ENCODE measurements at places on chromosomes 16 and 17.

DNA sequence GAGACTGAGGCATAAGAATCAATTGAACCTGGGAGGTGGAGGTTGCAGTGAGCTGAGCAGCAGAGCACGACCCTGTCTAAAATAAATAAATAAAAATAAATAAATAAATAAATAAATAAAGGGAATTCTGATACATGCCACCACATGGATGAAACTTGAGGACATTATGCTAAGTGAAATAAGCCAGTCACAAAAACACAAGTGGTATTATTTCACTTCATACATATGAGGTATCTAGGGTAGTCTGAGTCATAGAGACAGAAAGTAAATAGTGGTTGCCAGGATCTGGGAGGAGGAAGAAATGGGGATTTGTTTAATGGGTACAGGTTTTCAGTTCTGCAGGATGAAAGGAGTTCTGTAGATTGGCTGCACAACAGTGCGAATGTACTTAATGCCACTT lies 16.3 kb downstream of the PIPOX start:
- peak; percentile 53 for DNase-seq

- DNase-seq = peak; percentile 100
Observed at GRCh38 chr17:81119223-81120148, 45.8 kb upstream of the PVALEF start.

GRCh38 chr16:79077346-79077745 lies 523.2 kb downstream of the MAF start:
- DNase-seq = no peak

GRCh38 chr17:21061158-21061835 lies 18.5 kb upstream of the USP22 start:
- no peak for DNase-seq

GRCh38 chr17:75983501-75984181 lies 4.6 kb downstream of the TEN1 start:
- no peak for DNase-seq

DNA sequence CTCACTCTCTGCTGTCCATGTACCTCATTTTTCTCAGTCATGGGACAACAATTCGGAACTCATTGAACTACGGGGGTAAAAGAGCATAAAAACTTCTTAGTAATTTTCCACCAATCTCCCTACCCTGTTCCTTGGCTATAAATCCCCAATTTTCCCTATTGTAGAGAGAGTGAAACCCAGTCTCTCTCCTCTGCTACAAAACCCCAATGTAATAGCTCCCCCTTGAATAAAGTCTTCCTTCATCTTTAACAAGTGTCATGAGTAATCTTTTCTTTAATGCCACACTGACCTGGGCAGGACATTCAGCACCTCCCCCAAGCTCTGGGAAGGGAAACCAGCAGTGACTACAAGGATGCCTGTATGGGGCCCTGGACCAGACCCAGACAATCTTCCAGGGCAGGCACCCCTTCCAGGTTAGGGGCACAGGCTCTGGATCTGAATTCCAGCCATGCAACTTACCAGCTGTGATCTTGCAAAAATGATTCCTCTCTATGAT lies 10.2 kb upstream of the EIF1 start:
- peak; percentile 76 for DNase-seq

GRCh38 chr17:39591958-39592954 lies 15.5 kb downstream of the NEUROD2 start:
- peak; percentile 64 for DNase-seq

GRCh38 chr17:63932721-63933120 lies 590 bp upstream of the CD79B start:
- DNase-seq = no peak

- DNase-seq = no peak
Observed at GRCh38 chr17:17128476-17129075, 77.6 kb downstream of the PLD6 start.

- no peak for DNase-seq
Observed at GRCh38 chr16:11752856-11753255, 10.2 kb upstream of the TXNDC11 start.

DNA sequence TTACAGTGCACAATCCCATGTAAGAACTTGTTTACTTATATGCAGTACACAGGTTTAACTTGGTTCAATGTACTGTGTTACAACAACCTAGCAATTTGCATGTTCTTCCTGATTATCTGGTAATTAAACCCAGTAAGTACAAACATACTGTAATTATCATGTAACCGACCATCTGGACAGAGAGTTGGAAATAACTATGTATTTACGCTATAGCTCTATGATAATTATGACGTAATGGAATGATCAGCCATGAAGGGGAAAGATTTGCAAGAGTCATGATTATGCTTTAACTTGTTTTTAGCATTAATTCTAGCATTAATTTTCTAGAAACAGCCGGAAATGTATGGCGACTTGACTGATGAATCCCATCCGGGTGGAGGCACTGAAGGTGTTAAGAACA lies 74.8 kb upstream of the SALL1 start:
- no peak for DNase-seq

- no peak for DNase-seq
Observed at GRCh38 chr17:57490111-57490845, 234.0 kb downstream of the MSI2 start.

DNA sequence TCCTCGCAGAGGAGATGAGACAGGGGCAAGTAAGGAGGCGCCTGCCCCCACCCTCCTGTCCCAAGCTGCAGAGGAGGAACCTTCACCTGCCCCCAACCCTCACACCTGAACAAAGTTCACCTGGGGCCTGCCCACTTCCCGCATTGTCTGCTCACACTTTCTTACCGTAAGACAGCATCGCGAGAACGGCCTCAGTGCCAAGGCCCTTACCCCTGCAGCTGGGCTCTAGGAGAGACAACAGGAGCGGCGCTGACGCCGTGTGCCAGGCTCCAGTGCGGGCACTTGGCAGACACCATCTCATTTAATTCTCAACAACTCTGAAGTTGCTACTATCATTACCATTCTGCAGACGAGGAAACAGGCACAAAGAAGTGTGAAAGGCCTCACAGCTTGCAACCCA lies 4.1 kb downstream of the NAT9 start:
- no peak for DNase-seq

GRCh38 chr17:36900160-36900512 lies 37.1 kb upstream of the LHX1 start:
- no peak for DNase-seq

- DNase-seq = no peak
Observed at GRCh38 chr17:6346986-6347385, 87.9 kb downstream of the AIPL1 start.

GRCh38 chr16:85422196-85422631 lies 190.9 kb upstream of the GSE1 start:
- DNase-seq = no peak

DNA sequence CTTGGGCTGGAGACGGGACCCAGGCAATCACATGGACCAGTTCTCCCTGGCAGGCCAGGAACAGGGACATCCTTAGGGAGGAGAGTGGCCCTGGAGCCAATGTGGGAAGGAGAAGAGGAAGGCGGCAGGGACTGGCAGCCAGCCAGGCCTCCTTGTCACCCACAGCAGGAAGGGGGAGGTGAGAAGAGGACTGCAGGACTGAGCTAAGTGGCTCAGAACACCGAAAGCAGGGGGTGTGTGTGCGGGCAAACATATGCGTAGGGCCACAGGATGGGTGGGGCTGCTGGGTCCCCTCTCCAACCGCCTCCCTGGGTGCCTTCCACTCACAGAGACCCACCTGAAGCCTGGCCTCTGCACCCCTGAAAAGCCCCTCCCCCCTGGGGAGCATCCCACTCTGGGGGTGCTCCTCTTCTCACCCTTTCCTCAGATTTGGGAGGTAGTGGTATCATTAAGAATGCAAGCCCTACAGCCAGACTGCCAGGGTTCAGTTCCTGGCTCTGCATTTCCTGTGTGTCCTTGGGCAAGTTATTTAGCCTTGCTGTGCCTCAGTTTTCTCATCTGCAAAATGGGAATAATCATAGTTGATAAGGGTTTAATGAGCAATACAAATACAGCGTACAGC lies 8.1 kb downstream of the PNMT start:
- DNase-seq = no peak

- no peak for DNase-seq
Observed at GRCh38 chr17:20127360-20128035, 118.3 kb downstream of the SPECC1 start.

GRCh38 chr16:26710450-26710849 lies 356.3 kb upstream of the C16orf82 start:
- DNase-seq = no peak

DNA sequence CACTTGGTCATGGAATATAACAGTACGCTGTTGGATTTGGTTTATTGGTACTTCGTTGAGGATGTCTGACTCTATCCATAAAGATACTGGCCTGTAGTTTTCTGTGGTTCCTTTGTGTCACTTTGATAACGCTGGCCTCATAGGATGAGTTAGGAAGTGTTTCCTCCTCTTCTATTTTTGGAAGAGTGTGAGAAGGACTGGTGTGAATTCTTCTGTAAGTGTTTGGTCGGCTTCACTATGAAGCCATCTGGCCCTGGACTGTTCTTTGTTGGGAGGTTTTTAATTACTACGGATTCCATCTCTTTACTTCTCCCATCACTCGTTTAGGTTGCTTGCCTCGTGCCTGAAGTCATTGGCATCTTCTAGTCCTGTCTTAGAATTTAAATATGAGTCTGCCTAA lies 117.3 kb downstream of the OR1D5 start:
- DNase-seq = no peak

- DNase-seq = no peak
Observed at GRCh38 chr16:56075732-56076388, 115.4 kb upstream of the GNAO1 start.

- no peak for DNase-seq
Observed at GRCh38 chr16:48539485-48540221, 70.3 kb downstream of the N4BP1 start.

DNA sequence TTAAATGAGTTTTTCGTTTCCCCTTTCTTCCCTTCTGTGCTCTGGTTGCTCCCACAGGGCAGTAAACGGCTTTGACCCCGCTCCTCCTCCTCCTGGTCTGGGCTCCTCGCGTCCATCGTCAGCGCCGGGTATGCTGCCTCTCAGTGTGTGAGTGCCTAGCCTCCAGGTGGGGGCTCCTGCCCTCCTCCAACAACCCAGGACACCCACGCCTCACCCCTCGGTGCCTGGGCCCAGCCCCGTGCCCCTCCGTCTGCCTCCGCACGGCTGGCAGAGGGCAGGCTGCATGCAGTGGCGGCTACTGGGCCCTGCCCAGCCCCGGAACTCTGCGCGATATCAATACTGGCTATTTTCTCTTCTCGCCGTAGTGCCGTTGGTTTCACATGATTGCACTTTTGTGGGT lies 31.2 kb downstream of the NDEL1 start:
- no peak for DNase-seq

GRCh38 chr17:7647018-7647417 lies 3.7 kb upstream of the ATP1B2 start:
- DNase-seq = no peak

GRCh38 chr17:80726558-80727408 lies 182.1 kb downstream of the RPTOR start:
- no peak for DNase-seq

DNA sequence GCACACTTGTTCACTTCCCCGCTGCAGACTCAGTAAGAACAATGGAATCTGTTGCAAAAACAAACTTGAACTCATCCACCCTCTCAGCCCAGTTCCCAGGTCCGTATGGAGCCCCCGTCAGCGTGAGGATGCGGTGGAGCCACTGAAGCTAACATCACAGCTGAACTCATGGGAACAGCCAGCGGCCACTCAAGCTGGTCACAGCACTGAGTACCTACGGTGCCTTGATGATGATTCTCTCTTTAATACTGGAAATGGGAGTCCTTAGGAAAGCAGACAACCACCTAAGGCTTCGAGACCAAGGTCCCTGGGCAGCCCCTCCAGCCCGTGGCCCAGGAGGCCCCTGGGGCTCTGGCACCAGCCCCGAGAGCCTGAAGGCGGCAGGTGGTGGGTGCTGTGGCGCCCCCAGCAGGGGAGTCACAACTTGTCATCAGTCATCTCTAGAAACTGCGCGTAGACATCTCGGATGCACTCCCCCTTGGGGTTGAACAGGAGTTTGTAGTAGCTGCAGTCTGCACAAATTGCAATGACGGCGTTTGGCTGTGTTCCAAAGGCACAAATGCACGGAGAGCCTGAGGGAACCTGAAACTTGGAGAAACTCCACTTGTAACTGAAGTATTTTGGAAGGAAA lies 31.0 kb upstream of the RHOT1 start:
- peak; percentile 68 for DNase-seq

DNA sequence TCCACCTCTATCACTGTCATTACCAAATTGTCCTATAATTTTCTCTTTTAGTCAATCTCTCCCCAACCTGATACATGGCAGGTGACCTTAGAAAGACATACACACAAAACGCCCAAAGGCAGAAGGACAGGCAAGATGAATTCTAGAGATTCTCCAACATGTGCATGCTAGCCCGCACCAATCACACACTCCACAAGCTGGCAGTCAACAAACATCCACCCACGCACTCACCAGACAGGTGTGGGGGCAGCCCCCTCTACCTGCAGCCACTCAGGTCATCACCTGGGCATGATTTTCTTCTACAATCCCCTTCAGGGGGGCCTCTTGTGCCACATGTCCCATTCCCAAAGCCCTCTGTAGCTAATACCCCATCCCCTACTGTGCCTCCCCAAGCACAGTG lies 9.5 kb downstream of the MPP2 start:
- DNase-seq = no peak

DNA sequence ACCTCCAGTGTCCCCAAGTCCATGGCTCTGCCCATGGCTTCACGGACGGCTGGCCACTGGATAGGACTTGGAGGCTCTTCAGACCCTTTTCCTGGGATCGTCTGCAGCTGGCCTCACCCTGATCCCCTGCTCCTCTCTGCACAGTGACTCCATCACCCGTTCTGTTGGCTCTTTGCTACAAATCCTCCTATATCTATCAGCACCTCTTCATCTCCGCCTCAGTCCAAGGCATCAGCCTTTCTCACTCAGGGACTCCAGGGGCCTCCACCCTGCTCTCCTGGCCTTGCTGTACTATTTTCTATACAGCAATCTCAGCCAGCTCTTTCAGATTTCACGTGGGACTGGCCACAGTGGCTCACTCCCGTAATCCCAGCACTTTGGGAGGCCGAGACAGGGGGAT lies 10.7 kb upstream of the SNN start:
- DNase-seq = no peak

DNA sequence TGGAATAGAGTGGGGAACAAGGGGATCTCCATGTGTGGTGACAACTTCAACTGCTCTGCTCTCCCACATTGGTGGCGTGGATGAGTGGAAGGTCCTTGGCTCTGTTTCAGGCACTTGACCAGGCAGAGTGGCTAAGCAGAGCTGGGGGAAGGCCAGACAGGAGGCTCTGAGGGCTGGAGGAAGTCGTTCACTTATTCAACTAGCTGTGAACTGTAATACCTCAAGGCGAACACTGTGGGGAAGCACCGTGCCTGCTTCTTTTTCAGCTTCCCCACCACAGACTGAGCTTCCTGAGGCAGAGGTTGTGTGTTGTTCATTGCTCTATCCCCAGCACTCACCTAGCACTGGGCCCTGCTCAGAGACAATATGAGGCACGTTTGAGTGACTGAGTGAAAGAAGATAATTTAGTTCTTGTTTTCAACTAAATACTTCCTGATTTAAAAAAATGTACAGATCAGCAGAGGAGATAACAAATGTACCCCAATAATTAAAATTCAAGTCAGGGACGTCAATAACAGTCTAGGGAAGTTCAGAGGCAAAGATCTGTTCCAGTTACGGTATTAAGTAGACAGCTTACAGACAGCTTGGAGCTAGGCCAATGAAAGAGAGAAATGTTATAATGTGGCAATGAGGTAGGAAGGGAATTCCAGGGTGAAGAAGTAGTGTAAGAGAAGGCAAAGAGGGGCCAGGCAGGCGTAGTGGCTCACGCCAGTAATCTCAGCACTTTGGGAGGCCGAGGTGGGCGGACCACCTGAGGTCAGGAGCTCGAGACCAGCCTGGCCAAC lies 34.7 kb downstream of the MYO18A start:
- DNase-seq = peak; percentile 86

Data from A549 (cell line).